ENCODE measurements at places on chromosomes 16 and 17.
A peak's percentile ranks its signal among the peaks of the same experiment; 100 is the strongest.

DNA sequence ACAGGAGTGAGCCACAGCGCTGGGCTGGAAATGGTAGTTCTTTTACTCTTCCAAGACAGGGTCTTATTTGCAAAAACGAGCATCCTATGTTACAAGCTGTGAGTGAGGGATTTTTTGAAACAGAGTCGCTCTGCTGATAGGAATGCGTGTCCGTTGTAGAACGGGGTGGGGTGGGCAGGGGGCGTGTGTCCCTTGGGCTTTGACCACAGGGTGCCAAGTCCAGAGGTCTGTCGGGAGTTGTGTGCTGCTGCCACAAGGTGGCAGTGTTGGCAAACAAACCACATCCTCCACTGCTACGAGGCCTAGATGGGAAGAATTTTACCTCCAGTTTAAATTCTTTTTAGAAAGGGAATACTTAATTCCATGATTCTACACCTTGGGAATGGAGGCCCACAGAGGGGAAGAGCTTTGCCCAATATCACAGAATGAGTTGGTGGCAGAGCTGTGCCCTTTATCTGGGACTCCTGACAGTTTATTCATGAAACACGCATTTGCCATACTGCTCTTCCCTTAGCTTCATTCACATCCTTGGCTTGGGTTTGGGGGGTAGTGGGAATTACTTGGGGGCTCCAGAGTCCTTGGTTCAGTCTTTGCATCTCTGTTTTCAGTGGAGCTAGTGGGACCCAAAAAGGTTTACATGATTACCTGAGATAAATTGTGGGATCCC, 30.6 kb upstream of the ETV4 start:
- DNase-seq = peak; percentile 84

DNA sequence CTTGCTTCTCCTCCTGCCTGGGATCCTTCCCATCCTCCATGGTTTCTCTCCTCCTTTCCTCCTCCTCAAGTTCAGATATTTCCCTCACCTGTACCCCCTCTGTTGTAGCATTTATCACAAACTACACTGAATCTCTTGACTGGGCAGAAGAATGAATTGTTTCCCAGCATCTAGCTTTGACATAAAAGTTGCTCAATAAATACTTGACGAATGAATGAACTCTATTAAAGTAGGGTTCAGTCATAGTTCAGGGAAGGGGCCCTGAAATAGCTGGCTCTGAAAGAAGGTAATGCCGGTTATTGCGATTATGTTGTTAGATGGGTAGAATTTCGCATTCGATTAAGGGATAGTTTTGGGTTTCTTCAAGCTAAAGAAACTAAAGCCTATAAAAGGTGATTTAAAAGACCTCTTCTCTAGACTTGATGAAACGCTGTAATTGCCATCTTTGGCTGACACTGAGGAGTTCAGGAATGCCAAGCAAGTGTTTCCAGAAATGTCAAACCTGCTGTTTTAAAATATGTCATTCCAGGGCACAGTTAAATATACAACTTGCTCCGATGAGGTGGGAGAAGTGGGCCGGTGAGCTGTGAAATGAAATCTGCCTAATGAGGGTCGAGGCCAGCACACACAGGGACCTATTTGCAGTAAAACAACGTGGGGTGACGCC, 1.0 kb upstream of the CPD start:
- no peak for DNase-seq

DNA sequence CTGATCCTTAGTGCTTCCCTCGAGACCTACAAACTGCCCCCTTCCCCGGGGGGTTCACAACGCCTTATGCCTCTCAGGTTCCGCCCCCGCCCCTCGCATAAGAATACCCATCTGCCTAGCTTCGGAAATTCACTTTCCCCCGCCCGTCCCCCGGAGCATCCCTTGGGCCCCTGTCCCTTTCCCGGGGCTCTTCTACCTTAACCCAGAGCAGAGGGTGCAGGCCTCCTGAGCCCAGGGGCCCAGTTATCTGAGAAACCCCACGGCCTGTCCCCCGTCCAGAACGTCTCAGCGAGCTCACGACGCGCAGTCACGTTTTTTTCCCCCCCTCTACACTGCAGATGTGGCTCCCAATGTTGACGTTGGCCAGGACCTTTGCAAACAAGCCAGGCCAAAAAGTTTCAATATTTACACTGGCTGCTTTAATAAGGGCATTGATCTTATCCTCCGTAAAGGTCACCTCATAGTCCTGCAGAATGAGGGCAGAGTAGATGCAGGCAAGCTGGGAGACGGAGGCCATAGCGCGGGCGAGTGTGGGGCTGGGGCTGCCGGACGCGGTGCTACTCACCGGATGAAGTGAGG, 1.4 kb upstream of the NBR1 start:
- peak; percentile 33 for DNase-seq

GRCh38 chr16:12899529-12900143, 1.8 kb upstream of the SHISA9 start:
- DNase-seq = no peak

DNA sequence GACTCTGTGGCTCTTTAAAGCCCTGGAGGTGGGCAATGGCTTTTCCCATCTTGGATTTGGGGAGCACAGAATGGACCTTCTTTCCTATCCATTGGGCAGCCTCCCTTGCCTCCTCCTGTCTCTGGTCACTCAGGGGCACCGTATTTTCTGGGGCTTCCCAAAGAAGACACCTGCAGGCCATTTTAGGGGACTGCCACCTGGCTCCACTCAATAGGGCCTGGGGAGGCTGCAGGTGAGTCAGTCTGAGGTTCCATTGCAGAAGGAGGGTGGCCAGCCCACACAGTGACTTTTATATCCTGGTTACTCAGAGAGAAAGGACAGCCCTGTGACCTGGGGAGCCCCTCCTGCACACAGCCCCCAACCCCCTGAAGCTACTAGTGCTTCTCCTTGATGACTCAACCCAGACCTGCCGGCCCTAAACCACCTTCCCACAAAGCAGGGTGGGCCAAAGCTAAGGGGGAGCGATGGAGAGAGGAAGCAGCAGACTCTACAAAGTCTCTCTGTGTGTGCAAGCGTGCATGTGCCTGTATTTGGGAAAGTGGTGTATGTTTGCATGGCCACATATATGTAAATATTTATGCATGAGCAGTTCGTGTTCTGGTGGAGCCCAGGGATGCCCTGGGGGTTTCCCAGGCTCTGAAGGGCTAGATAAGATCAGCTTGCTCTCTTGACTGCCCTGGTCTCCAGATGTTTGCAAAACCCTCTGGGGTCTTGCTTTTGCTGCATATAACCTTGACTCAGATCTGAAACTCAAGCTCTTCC, 5.0 kb downstream of the CX3CL1 start:
- no peak for DNase-seq

DNA sequence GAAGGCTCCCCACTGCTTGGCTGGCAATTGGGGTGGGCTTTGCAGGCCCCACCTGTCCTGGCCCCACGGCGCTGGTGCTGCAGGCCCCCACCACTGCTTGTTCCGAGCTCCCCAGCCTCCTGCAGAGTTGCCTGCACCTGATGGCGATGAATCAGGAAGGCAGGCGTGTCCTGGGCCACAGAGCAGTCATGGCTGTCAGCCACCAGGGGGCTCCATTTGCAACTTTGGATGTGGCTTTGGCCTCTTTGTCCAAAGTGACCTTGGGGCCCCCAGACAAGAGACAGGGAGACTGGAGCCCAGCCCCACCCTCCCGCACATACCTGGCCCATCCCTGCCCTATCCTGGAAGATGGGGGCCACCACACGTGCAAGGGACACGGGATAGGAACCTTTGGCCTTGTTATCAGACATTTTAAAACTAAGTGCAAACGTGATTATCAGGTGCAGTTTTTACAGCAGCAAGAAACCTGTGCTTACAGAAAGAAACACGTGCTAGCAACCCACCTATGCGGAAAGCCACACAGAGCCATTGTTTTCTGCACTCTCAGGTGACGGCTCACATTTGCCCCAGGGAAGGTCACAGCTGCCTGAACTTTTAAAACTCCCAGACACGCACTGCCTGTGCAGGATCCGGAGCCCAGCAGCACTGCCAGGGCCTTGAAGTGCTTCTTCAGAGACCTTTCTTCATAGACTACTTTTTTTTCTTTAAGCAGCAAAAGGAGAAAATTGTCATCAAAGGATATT, at the start of gene DNASE1:
Gene DNASE1 (plus strand): TSS at position 443 of the 743 bp plus-strand sequence. CDS start 683 bp downstream, outside the sequence.
- DNase-seq = peak; percentile 53

- no peak for DNase-seq
Measured at GRCh38 chr17:12133183-12133582, 112.5 kb downstream of the MAP2K4 start.

DNA sequence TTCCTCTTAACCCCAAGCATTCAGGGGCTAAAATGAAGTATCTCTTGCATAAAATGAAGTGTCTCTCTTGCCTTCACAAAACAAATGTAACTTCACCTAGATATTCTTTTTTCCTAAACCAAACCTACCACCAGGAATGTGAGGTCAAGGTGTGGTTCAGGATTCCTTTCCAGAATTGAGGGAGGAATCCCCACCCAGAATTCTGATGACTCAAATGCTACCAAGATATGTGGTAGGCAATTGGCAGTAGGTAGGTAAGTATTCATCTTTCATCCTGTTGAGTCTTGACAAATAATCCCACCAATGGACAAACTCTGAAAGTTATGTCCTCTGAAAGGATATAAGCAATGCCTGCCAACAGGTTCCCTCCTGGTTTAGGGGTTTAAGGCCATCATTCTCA, 26.2 kb downstream of the TRIM16 start:
- DNase-seq = no peak

GRCh38 chr17:60170835-60171752, 21.3 kb downstream of the CA4 start:
- DNase-seq = no peak

- DNase-seq = no peak
Measured at GRCh38 chr17:66441101-66441661, 138.8 kb downstream of the PRKCA start.

DNA sequence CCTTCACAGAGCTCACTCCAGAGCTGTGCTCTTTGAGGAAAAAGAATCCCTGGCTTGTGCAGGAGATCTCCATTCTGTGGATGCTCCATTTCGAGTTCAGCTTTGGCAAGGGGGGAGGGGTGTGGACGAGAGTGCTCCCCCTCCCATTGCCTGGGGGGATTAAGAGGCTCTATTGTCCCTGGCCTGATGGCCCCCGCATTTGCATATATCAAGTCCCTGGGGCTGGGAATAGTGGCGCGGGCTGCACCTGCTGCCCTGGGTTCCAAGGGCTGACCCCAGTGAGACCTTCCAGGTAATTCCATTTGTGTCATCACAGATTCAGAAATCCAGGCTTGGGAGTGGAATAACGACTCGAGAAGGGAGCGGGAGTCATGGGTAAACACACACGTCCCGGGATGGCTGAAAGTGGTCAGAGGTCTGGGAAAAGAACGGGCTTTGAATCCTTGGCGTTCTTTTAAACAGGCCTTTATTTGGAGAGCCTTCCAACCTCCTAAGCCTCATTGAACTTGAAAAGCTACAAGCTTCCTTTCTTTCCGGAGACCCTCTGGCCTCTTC, 479.3 kb downstream of the HS3ST3B1 start:
- DNase-seq = no peak

GRCh38 chr16:54397838-54398237, 111.3 kb upstream of the IRX3 start:
- no peak for DNase-seq

- DNase-seq = peak; percentile 52
Measured at GRCh38 chr17:81160306-81160705, 5.0 kb upstream of the PVALEF start.

GRCh38 chr17:81492202-81492601, 20.4 kb downstream of the ACTG1 start:
- no peak for DNase-seq

DNA sequence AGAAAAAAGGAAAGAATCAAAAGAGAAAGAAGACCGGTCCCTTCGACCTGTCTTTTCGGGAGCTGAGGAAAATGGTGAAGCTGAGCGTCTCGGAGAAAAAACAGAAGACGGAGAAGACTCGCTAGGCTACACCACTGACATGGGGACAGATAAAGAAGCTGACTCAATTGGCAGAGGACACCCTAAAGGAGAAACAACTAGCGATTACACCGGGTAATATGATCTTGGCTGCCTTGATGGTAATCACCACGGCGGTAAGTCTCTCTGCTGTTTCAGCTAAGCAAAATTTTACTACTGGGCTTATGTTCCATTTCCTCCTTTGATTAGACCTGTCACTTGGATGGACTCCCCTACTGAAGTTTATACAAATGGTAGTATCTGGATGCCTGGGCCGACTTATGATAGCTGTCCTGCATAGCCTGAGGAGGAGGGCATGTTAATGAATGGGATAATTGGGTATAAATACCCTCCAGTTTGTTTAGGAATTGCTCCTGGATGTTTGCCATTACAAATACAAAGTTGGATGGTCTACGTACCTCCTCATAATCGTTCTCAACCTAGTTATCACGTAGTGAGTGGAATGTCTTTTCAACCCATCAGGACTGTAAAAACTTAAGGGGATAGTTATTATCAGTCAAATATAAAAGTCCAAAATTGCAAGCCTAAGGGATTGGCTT, 24.1 kb downstream of the ALOX15B start:
- DNase-seq = no peak

DNA sequence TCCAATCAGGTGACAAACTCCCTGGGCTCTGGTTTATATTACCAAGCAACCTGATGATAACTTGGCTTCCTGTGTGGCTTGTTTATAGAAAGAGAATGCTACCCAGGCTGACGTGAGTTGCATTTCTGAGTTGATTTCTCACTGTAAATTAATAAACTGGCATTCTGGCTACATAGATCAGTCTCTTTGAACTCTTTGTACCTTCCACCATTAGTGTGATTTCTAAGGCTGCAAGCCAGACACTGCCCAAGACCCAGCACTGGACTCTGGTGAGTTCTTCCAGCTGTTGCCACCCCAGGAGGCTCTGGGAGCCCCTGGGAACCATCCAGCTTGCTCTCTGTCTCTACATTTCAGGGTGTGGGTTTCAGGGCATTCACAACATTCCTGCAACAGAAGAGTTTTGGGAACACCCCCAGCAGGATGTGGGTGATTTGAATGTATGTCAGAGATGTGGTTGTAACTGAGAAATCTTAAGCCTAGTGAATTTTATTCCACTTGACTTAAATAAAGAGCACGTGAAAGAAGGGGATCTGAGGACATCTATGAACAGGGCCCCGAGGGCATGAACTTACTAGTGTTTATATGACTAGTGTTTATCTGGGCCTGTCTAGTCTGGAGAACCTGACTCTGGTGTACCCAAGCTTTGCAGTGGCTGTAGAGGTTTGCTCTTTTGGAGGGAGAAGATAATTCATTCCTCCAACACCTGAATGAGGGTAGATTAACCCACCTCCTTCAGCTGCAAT, 30.3 kb upstream of the LRRC37A start:
- no peak for DNase-seq

GRCh38 chr17:13297183-13297582, 279.4 kb upstream of the ELAC2 start:
- DNase-seq = no peak

DNA sequence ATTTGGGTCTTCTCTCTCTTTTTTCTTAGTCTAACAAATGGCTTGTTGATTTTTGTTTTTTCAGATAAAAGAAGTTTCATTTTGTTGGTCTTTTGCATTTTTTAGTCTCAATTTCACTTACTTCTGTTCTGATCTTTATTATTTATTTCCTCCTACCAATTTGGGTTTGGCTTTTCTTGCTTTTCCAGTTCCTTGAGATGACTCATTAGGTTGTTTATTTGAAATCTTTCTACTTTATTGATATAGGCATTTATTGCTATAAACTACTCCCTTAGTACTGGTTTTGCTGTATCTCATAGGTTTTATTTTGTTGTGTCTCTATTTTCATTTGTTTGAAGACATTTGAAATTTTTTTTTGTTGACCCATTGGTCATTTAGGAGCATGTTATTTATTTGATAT, 152.2 kb upstream of the MPHOSPH6 start:
- DNase-seq = no peak

GRCh38 chr17:81309140-81309858, 14.2 kb upstream of the SLC38A10 start:
- peak; percentile 63 for DNase-seq

GRCh38 chr17:8623591-8623990, 6.9 kb downstream of the MYH10 start:
- DNase-seq = no peak
